Midbrain (tissue), 1 donor: ENCODE measurements at places on chromosomes 2 and 18.

DNA sequence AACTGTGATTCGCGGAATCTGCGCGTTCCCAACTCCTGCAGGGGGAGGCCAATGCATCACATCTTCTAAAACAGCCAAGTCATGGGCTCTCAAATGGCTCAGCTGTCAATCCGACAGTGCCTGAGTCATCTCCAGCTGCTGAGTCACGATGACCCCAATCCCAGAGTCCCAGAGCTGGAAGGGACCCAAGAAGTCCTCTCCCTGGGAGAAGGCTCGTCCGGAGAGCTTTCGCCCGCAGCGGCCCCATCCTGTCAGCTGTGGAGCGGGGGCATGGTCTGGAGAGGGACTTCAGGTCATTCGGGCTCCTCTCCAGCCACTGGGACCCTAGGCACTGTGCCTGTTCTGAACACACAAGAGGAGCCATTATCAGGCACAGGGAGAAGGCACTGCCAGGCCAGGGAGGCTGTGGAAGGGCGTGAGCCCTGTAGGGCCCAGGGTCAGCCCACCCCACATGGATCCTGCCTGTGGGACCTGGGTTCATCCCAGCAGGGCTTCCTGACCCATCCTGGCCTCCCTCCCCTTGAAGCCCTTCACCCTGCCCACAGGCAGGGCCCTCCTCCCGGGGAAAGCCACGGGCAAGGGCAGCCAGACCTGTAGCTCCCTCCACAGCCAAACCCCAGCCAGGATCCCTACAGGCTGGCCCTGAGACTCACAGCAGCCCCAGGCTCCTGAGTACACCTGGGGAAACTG is 47.6 kb upstream of the GPC1 start:
- DNase-seq, result peak; percentile 38

DNA sequence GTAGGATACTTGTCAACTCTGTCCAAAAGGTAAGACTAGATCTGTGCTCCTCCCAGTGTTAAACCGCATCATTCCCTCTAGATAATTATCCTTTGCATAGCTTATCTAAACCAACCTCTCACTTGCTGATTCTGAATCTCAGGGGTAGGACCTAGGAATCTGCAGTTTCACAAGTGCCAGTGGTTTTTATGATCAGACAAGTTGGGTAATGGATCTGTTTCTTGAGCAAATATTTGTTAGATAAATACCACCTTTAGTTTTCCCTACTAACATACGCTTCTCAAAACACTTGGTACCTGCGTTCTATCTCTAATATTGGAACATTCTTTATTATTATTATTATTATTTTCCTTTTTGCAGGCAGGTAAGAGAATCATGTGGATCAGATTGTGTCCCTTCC is 439.9 kb downstream of the PTPRM start:
- no peak for DNase-seq

- no peak for DNase-seq
These were observed 25.6 kb downstream of the IKZF2 start for GRCh38 chr2:213125646-213126347.

DNA sequence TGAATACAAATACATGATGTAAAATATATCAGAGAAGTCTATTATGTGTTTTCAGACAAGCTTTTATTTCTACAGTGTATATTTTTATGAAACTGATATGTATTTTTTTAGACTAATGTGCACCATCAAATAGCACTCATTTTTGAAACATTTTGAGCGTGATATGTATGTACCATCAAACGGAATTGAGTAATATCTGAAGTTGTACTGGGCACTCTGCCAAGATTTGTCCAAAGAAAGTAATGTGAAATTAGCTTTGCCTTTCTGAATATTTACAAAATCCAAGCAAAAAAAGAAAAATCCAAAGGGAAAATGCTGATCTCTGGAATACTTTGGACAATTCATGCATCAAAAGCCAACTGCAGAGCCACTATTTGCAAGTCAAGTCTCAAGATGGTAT is 972.0 kb downstream of the DPP10 start:
- no peak for DNase-seq

- DNase-seq, result no peak
These were observed 226.6 kb downstream of the FAM210A start for GRCh38 chr18:13499803-13500202.

GRCh38 chr2:101223814-101224231 is 28.9 kb upstream of the CNOT11 start:
- DNase-seq, result no peak
